ENCODE measurements at places on chromosomes 4 and X. TPM values are rescaled to one million over a fixed set of nuclear protein-coding genes. Genes with fewer than 3 reads are reported as not detected.

TBX22 gene
- total RNA-seq = not detected

ADH6 gene
- not detected for total RNA-seq

SSX1 gene
- not detected for total RNA-seq

- no peaks in the 10 kb centered on the region for H3K4me1 ChIP-seq
- no peak overlapping the region for H3K4me3 ChIP-seq
- no peak for DNase-seq
- no peaks in the 10 kb centered on the region for H3K27me3 ChIP-seq
- H3K27ac ChIP-seq = no peak overlapping the region
Measured at GRCh38 chr4:64079316-64079715, 329.9 kb downstream of the TECRL start.

GRCh38 chrX:110836451-110836850 is 40.8 kb upstream of the CHRDL1 start:
- no peaks in the 10 kb centered on the region for H3K36me3 ChIP-seq
- no peaks in the 10 kb centered on the region for H3K4me1 ChIP-seq
- no peak for DNase-seq
- H3K4me3 ChIP-seq = no peak overlapping the region
- no peak overlapping the region for H3K27ac ChIP-seq

DNA sequence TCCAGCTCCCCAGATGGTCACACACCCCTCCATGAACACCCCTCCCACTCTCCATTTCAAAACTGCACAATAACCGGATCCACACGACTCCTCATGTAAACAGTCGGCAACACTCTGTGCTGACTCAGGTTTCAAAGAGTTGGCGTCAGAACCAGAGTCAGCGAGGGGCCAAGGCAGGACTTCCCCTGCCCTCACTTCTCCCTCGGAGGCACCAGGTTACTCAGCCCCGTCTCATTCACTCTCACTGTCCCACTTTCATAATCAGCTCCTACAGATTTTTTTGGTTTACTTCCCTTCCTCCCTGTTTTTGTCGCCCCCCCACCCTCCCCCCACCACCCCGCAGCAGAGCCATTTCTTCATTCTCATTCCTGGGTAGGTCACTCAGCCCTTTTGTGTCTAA is 2.7 kb upstream of the TIMP1 start:
- H3K36me3 ChIP-seq = no peaks in the 10 kb centered on the region
- no peak overlapping the region for H3K27ac ChIP-seq
- no peak overlapping the region for H3K4me3 ChIP-seq
- no peaks in the 10 kb centered on the region for H3K27me3 ChIP-seq
- DNase-seq = no peak

- peaks cover 8% of the 10 kb centered on the region for H3K36me3 ChIP-seq
- H3K4me1 ChIP-seq = peaks cover 8% of the 10 kb centered on the region
- DNase-seq = no peak
- no peaks in the 10 kb centered on the region for H3K27me3 ChIP-seq
Measured at GRCh38 chr4:169644802-169645201, 24.4 kb downstream of the CLCN3 start.

Measured in osteocyte (in vitro differentiated cells).